ENCODE measurements at places on chromosomes 12 and 14.

GRCh38 chr14:91898372-91898771 is 31.0 kb upstream of the TC2N start:
- no peak for DNase-seq

- DNase-seq, result no peak
Measured at GRCh38 chr14:60348211-60348610, 99.2 kb downstream of the PPM1A start.

- DNase-seq, result no peak
Measured at GRCh38 chr12:11596141-11596540, 53.3 kb upstream of the ETV6 start.

- no peak for DNase-seq
Measured at GRCh38 chr14:61481701-61482100, 160.3 kb downstream of the PRKCH start.

- no peak for DNase-seq
Measured at GRCh38 chr14:24403294-24403998, 4.6 kb downstream of the NYNRIN start.

All from left renal cortex interstitium (tissue), 4 donors.